ENCODE measurements at places on chromosomes 11 and 22.

DNA sequence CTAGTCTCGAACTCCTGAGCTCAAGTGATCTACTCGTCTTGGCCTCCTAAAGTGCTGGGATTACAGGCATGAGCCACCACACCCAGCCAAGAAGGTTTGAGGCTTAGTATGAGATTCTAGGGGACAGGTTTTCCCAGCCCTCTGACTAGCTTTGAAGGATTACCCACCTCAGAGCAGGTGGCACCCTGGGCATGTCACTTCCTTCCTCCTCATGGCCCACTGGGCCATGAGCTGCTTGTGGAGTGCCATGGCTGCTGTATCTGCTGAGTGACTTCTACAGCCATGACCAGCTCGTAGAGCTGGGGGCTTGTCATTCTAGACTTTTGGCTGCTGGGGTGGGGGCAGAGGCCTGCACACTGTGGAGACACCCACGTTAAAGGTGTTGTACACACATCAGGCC, 25.1 kb downstream of the TOM1 start:
- no peak for DNase-seq

DNA sequence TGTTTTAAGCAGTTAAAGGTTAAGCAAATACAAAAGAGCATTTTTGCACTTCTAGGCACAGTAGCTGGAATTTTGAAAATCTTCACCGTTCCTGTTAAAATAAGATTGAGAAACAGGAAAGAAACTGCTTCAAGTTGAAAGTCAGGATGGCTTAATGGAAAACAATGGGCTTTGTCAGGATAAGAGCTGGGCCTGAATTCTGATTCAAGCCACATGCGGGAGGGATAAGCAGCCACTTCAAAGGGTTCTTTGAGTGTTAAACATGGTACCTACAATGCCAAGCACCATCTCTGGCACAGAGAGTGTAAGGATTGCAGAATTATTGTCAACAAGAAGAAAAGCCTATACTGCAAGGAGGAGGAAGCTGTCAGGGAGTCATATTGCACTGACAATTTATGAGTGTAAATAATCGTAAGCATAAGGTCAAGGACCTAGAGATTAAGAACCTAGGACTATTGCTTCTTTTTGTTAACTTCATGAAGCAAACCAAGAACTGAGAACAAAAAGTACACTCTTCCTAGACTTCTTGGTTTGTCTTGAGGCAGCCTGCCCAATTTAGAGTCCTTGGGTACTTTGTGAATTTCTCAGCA, 32.5 kb downstream of the MPPED2 start:
- no peak for DNase-seq

- DNase-seq = no peak
These were observed 234.8 kb downstream of the GRIK4 start for GRCh38 chr11:120746376-120746775.

GRCh38 chr22:39184586-39185577, 32.4 kb upstream of the CBX7 start:
- DNase-seq = no peak

GRCh38 chr11:133413703-133414102, 118.6 kb downstream of the OPCML start:
- DNase-seq = no peak

GRCh38 chr11:106409222-106409621, 331.8 kb downstream of the AASDHPPT start:
- no peak for DNase-seq

- DNase-seq = no peak
These were observed 23.2 kb downstream of the NEAT1 start for GRCh38 chr11:65445604-65446445.

- DNase-seq = no peak
These were observed 14.3 kb upstream of the ARRB1 start for GRCh38 chr11:75365711-75366181.

- DNase-seq = no peak
These were observed 21.5 kb downstream of the CYTH4 start for GRCh38 chr22:37303821-37304274.

- no peak for DNase-seq
These were observed 129.0 kb upstream of the LDLRAD3 start for GRCh38 chr11:35814720-35815305.

GRCh38 chr11:20026629-20027555, 133.4 kb downstream of the DBX1 start:
- DNase-seq = no peak

DNA sequence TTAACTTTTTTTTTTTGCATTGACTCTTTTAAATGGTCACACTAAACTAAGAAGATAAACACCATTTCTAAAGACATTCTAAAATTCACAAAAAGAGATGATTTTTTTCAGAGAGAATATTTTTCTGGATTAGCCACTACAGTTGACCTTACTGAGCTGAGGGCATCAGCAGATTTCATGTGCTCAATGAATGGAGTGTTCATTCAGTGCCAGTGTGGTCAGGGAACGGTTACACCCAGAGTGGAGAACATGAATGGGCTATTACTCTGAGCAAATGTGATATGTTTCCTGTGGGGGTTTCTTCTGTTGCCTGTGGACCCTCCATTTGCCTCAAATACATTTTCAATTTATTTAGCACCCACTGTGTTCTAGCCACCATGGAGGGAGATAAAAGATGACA, 19.1 kb downstream of the PKNOX2 start:
- no peak for DNase-seq

Data from CD4-positive, alpha-beta T cell treated with Interleukin-6 at 100 ng/mL for 8 hours (primary cell).